ENCODE measurements at places on chromosomes 11 and 22.

- no peak for DNase-seq
Observed at GRCh38 chr22:45771711-45772110, 100.1 kb downstream of the ATXN10 start.

DNA sequence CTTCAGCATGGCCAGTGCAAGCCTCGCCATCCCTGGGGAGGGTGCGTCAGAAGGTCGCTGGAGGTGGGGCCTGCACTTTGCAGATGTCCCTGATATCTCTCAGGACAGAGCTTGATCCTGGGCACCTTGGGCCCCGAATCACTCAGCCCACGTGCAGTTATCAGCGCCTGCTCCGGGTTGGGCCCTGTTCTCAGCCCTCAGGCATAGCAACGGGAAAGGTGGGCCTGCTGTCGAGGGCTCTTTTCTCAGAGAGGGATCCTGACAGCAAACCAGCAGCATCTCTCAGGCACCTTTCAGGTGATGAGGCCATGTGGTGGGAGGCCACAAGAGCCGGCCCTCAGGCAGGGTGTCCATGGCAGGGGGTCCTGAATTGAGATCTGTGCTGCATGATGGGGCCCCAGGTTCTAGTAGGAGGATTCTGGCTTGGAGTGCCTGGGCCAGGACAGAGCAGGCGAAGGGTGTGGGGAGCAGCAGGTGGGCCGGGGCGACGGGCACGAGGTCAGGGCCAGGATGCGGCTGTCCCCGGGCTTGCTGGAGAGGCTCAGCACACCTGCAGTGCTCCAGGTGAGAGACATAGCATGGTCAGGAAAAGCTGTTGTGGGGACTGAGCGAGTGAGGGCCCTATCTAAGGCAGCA lies 280.5 kb downstream of the TBC1D22A start:
- DNase-seq = no peak

DNA sequence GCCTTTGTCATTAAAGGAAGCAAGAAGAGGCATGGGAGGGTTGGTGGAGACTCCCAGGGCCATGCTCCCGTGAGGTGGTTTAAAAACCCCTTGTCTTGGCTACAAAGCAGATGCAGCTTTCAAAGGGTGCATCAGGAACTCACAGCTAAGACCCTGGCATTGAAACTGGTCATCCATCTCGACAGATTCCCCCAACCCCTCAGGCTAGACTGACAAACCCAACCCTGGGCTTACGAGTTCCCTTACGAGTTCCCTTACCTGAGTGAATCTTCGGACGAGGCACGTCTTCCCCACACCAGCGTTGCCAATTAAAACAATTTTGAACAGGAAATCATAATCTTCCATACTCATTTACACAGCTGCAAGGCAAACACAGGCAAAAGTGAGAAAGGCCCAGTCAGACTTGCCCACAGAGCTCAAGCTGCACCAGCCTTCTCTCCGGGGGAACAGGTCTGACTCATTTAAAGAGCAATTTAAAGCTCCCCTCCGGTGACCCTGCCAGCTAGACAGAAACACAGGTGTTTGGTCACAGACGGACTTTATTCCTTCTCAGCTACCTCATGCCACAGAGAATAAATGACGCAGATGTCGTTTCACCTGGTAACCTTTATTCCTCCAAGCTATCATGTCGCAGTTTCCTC lies 74.6 kb downstream of the RAB30 start:
- DNase-seq = no peak

- DNase-seq = no peak
Observed at GRCh38 chr11:85806876-85807275, 4.1 kb downstream of the SYTL2 start.

DNA sequence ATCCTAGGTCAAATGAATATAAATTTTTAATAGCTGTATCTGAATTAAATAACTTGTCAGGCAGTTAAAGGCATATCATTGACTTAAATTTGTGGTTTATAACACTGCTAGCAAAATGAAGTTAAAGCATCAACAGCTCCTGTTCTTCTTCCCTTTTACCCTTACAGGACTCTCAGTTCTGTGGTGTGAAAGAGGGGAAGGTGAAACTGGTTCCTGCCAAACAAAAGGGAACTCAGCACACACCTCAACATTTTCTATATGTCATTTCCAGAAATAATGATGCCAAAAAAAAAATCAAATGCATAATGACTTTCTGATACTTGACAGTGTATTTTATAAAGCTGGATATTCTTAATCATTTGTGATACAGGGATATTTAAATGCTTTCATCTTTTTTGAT lies 21.2 kb downstream of the ARL14EP start:
- DNase-seq = no peak

DNA sequence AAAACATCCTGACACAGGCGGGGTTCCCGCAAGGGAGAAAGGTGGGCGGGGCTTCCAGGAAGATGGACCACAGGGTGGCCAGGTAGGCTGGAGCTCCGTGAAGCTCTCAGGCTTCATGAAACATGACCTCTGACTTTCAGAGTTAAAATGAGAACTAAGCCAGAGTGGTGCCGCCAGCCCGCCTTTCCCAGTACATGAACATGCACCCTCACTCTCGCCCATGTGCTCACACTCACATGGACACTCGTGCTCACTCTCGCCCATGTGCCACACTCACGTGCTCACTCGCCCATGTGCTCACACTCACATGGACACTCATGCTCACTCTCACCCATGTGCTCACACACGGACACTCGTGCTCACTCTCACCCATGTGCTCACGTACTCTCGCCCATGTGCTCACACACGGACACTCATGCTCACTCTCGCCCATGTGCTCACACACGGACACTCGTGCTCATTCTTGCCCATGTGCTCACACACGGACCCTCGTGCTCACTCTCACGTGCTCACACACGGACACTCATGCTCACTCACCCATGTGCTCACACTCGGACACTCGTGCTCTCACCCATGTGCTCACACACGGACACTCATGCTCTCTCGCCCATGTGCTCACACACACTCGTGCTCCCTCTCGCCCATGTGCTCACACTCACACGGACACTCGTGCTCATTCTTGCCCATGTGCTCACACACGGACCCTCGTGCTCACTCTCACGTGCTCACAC lies 10.0 kb downstream of the RNH1 start:
- no peak for DNase-seq

- DNase-seq = no peak
Observed at GRCh38 chr11:75530577-75530976, 4.8 kb upstream of the GDPD5 start.

DNA sequence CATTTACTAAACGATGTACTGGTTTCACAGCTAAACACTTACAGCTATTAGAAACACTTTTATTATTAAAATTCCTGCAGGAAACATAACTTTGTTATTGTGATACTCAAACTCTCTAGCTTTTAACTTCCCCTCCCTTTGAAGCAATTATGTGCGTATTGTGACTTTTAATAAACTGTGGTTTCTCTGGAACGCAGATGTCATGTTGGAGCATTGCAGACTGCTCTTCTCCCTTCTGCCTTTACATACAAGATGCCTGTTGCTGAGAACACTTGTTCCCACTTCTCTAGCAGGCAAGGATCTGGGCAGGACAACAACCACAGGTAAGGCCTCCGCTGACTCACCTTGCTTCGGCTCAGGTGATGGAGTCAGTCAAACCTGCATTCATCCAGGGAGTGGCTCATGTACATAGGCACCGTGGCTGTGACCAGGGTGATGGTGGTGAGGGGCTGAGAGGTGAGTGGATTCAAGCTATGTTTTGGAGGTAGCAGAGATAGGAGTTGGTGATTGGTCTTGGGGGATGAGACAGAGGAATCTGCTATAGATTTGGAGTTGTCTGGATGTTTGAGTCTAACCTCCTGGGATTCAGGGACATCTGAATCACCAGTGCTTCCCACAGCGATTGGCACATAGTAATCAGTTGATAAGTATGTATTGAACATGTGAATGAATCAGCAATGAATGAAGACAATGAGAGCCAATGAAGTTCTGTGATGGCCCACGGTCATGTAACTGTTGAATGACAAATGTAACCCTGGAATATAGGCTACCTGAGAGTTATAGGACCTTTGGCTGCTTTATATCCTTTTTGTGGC lies 106.0 kb downstream of the ADAMTS15 start:
- no peak for DNase-seq

- DNase-seq = no peak
Observed at GRCh38 chr11:16879690-16880089, 134.5 kb downstream of the PLEKHA7 start.

- no peak for DNase-seq
Observed at GRCh38 chr11:44470854-44471253, 94.6 kb upstream of the CD82 start.

- DNase-seq = no peak
Observed at GRCh38 chr11:61158691-61159381, 2.4 kb downstream of the VPS37C start.

DNA sequence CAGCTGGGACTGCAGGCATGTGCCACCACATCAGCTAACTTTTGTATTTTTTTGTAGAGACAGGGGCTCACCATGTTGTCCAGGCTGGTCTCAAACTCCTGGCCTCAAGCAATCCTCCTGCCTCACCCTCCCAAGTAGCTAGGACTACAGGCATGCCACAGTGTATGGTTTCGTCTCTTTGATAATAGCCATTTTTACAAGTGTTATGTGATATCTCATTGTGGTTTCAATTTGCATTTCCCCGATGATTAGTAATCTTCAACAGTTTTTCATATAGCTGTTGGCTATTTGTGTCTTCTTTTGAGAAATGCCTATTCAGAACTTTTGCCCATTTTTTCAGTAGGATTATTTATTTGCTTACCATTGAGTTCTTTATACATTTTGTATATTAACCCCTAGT lies 9.0 kb upstream of the MTMR3 start:
- no peak for DNase-seq

DNA sequence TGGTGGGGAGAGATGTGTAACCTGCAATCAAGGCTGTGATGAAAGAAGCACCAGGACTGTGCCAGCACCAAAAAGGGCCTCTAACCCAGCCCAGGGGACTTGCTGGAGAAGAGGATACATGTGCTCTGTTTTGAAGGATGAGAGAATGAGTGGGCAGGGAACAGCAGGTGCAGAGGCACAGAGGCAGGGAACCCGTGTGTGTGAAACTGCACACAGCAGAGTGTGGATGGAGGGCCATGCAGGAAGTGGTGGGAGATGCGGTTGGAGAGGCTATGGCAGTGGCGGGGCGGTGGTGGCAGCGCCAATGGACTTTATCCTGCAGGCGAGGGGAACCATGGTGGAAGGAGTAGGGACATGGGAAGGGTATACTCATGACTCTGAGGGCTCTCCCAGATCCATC lies 25.2 kb upstream of the LRRC32 start:
- no peak for DNase-seq

Data from iPS DF 19.7 (cell line).